ENCODE measurements at places on chromosomes 4 and X.

DNA sequence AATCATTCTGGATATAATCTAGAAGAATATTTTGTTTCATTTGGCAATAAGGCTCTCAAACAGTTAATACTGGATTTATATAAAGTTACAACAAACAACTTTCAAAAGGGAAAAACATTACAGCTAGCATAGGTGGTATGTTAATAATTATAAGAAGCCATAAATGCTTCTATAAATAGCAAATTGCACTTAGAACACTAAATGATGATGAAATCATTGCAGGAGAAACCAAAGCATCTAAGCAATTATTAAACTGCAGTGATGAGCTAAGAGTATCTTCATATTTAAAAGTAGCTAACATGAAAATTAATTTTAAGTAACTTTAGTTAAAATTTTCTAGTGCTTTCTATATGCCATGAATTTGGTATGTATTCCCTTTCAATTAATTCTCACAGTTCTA, 189.5 kb downstream of the CENPC start:
- no peak for DNase-seq

DNA sequence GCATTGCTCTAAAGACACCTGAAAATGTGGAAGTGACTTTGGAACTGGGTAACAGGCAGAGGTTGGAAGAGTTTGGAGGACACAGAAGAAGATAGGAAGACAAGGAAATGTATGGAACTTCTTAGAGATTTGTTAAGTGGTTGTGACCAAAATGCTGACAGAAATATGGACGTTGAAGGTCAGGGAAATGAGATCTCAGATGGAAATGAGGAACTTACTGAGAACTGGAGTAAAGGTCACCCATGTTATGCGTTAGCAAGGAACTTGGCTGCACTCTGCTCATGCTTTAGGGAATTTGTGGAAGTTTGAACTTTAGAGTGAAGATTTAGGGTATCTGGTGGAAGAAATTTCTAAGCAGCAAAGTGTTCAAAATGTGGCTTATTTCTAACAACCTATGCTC, 99.4 kb downstream of the FAM13A start:
- no peak for DNase-seq

- no peak for DNase-seq
Observed at GRCh38 chrX:149568701-149569296, 18.5 kb downstream of the MAGEA9B start.

GRCh38 chr4:45410701-45411210, 684.4 kb upstream of the GNPDA2 start:
- DNase-seq: no peak

DNA sequence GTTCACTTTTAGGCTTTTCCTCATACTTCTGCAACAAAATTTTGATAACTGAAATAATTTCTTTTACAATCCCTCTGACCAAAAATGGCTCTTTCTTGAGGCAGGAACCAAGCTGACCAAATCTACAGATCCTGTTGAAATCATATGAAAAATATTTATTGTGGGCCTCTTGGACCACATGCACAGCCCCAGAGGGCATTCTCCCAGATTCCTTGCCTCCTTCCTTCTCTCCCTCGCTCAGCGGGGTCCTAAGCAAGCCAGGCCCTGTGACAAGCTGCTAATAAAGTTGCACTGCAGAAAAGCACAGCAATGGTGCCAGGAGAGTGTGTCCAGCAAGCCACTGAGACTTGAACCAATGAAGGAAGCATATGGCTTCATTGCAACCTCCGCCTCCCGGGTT, 40.7 kb downstream of the PRDM5 start:
- no peak for DNase-seq

DNA sequence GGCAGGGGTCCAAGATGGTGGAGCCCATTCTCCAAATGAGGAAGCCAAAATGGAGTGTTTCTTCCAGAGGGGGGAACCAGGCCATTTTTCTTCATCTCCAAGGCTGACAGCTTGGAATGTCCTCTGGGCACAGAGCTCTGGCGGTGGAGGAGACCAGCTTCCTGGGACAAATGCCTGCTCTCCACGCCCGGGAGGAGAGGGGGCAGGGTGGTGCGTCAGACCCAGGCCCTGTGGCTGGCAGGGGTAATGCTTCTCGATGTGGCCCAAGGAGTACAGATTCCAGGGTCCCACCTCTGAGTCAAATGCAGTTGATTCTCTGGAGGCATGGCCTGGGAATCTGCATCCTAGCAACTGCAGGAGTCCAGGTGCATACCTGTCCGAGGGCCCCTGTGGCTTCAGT, 44.6 kb upstream of the ADRA2C start:
- no peak for DNase-seq

GRCh38 chrX:109812236-109812635, 79.2 kb upstream of the ACSL4 start:
- DNase-seq: no peak

GRCh38 chr4:126318376-126318775, 1003.6 kb downstream of the FAT4 start:
- no peak for DNase-seq

GRCh38 chrX:123906557-123907316, 46.9 kb downstream of the XIAP start:
- no peak for DNase-seq

Data from endothelial cell (in vitro differentiated cells).